ENCODE measurements at places on chromosomes 1 and 21.

GRCh38 chr21:20459838-20460237, 538.4 kb upstream of the NCAM2 start:
- DNase-seq, result peak; percentile 25

DNA sequence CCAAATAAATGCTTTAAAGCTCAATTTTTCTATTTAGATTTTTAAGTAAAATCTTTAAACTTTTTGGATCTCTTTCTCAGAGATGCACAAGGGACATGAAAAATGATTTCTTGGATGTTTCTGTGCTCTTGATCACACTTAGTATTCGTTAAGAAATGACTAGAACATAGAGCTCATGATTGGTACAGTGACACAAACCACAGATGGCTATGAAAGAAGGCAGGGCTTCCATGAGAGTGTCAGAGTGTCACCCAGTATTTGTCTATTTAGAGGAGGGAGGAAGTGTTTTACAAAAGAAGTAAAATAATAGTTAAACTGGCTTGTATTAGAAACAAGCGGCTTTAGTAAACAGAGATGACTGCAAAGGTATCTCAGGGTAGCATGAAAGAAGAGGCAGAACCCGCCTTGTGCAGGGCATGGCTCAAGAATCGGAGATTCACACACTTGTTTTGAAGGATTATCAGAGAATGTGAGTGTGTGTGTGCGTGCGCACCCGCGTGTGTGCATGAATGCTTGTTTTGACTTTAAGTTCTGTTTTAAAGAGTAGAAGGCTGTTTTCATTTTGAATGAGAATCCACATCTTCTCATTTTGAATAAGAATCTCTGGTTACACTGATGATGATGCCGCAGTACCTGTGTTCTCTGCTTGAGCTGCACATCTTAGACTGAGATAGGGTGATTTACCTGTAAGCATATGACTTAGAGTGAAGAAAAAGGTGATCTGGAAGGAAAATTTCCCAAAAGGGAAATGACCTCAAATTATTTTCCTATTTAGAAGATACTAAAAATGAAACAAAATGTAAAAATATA, 82.1 kb downstream of the VPS26C start:
- no peak for DNase-seq

GRCh38 chr1:24315391-24315790, 3.8 kb upstream of the GRHL3 start:
- DNase-seq, result no peak

GRCh38 chr1:32680642-32681041, 21.9 kb downstream of the SYNC start:
- no peak for DNase-seq

- no peak for DNase-seq
Observed at GRCh38 chr1:233406994-233407631, 79.6 kb downstream of the MAP3K21 start.

GRCh38 chr1:220696863-220697231, 6.7 kb downstream of the C1orf115 start:
- peak; percentile 45 for DNase-seq

- no peak for DNase-seq
Observed at GRCh38 chr1:77179632-77180031, 39.6 kb downstream of the PIGK start.

GRCh38 chr1:19062258-19063029, 106.0 kb upstream of the IFFO2 start:
- peak; percentile 21 for DNase-seq

GRCh38 chr1:180421614-180422013, 80.8 kb downstream of the ACBD6 start:
- no peak for DNase-seq

DNA sequence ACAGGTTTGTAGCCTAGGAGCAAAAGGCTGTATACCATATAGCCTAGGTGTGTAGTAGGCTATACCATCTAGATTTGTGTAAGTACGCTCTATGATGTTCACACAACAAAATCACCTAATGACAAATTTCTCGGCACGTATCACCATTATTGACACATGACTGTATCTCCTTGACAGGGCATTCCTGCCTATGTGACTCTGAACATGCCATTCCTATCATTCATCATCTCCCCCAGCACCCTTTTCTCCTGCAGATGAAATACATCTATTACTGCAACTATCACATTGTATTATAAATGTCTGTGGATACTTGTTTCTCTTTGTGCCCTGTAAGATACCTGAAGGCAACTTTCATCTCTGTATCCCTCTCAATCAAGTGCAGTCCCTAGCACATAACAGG, 29.9 kb downstream of the TP53BP2 start:
- DNase-seq, result no peak

DNA sequence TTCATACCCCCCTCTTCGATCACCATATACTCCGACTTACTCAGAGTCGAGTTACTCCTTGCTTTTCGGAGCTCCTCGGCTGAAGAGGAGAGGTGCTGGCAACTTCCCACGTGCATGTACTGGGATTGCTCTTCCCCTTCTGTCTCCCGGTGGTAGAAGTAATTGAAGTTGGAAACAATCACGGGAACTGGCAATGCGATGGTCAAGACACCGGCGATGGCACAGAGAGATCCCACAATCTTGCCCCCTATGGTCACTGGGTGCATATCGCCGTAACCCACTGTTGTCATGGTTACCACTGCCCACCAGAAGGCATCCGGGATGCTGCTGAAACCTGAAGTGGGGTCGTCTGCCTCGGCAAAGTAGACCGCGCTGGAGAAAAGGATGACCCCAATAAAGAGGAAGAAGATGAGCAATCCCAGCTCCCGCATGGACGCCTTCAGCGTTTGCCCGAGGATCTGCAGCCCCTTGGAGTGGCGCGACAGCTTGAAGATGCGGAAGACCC, 1.5 kb downstream of the KCNA3 start:
- no peak for DNase-seq

DNA sequence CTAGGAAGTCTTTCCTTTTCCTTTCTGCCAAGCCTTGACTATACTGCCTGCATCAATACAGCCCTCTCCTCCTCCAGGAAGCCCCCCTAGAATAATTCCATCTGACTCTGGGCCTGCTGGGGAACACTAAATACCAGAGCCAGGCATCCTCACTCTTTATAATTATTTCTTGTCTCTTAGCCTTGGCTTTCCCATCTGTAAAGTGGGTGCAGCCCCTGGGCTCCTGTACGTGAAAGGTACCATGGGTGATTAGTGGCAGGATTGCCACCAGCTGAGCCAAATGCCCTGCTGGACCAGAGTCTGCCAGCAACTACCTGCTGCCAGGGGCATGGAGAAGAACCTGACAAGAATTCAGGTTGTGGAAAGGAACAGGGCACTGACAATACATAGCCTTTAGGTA, 58.7 kb downstream of the LGR6 start:
- DNase-seq, result no peak

GRCh38 chr1:228152918-228153258, 3.2 kb downstream of the GJC2 start:
- no peak for DNase-seq

- peak; percentile 88 for DNase-seq
Observed at GRCh38 chr1:7552402-7552801, 218.7 kb upstream of the VAMP3 start.

DNA sequence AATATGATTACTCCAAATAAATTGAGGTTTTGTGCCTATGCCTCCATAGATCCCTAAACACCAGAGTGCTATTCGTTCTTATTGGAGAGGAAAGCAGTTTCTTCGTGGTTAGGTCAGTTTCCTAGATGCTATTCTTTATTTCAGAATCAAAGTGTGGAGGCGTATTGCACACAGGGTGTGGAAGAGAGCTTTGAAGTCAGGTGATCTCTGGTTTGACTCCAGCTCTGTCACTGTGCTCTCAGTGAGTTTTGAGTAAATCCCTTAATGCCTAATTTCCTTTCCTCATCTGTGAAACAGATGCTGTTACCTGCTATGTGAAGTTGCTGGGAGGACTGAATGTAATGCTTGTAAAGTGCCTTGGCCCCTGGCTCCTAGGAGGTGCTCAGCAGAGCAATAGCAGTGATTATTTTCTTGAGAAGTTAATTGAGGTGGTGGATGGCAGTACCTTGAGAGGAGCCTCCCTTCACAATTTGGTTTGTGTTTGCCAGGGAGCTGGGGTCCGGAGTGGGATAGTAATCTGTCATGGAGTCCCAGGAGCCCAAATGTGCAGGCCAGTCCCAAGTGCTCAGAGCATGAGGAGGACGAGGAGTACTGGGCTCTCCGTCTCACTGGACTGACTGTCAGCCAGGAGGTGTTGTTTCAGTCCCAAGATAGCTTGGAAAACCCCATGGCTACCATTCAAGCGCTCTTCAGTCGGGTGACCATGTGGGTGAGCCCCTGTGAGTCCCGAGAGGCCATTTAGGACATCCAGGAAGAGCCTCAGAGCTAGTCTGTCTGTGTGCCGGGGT, 14.9 kb downstream of the NTPCR start:
- DNase-seq, result no peak

GRCh38 chr1:56788588-56788987, 30.6 kb downstream of the FYB2 start:
- DNase-seq, result peak; percentile 88

GRCh38 chr1:42941640-42942330, 16.9 kb downstream of the SLC2A1 start:
- peak; percentile 71 for DNase-seq

- no peak for DNase-seq
Observed at GRCh38 chr1:107935396-107936064, 29.4 kb downstream of the VAV3 start.

DNA sequence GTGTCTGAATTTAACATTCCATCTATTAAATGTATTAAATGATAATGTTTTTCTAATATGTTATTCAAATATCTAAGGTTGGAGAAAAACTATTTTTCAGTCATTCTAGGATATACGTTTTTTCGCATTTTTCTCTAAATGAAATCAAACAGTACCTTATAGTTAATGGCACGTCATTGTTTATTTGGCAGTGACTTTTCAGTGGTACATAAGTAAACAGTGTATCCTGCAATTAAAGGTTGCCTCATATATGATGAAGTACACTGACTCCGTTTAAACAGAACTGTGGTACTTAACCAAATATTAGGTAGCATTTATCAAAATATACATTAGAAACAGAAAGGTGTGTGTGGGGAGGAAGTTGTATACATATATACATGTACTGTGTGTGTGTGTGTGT, 79.2 kb downstream of the EPS15 start:
- no peak for DNase-seq

- DNase-seq, result no peak
Observed at GRCh38 chr1:83802023-83802422, 196.9 kb downstream of the TTLL7 start.

DNA sequence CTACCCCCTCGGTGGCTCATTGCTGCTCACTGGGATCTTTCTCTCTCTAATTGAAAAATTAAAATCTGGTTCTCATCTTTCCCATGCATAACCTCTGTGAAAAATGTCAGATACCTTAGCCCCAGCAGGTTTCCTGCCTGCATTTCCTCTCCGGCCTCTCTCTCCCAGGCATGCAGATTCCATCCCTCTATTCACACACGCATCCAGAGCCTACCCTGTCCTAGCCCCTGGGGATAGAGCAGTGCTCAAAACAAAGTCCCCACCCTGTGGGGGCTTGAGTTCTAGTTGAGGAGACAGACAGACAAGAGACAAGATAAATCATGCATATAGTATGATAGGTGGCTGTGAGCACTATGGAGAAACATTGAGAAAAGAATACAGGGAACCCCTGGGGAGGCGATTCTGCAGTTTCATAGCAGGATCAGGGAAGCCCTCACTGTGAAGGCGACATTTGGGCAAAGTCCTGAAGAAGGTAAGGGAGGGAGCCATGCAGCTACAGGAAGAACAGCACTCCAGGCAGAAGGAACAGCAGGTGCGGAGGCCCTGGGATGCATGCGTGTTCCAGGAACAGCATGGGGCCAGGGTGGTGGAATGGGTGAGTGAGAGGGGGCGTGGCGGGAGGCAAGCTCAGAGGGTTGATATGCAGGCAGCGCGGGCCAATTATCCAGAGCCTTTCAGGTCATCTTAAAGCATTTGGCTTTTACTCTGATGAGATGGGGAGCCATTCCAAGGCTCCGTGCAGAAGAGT, 3.5 kb upstream of the BSND start:
- DNase-seq, result peak; percentile 80

- DNase-seq, result no peak
Observed at GRCh38 chr1:50705699-50706098, 254.4 kb downstream of the FAF1 start.

GRCh38 chr1:30329802-30330557, 393.4 kb downstream of the MATN1 start:
- no peak for DNase-seq

GRCh38 chr1:47209725-47210325, 20.0 kb upstream of the PDZK1IP1 start:
- peak; percentile 66 for DNase-seq

GRCh38 chr1:108671143-108671542, 10.2 kb upstream of the HENMT1 start:
- no peak for DNase-seq

DNA sequence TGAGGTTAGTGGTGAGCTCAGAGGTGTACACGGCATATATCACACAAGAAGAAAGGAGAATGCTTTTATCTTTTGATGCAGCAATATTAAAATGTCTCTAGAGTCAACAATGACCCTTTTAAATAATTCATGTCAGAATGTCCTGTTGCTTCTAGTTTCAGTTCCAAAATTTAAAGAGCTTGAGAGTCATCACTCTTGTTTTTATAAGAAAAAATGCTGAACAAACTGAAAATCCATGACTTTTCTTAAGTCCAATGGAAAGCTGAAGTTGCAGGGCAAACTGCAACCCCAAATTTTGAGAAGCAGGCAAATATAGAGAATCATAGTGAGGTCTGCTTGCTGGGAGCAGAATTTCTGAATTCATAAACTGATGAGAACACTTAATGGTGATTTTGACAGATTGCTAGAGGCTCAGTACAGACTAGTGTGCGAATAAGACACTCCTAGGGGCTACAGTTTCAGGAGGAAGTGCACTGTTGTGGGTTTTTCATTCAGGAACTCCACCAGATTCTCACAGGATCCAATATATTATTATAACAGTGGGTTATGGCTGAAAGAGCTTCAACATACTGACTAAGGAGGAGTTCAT, 135.1 kb downstream of the CLIC6 start:
- DNase-seq, result no peak

DNA sequence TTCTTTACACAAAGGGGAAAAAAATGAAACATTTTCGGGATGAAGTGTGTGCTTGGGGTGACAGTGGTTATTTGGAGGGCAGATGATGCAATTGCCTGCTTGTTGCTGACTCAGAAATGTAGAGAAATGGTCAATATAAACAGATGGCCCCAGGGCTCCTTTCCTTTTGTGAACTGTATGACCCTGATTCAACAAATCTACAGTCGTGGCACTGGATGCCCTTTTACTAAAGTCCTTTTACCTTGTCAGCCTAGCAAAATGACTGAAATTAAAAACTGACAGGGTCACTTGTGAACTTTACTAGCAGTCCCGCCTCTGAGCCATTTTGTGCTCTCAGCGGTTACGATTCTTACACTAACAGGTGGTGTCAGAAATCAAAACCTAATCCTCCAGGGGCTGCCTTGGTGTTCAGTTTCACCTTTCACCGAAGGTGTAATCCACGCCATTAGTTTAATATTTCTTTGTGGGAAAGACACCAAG, 49.8 kb downstream of the GREM2 start:
- DNase-seq, result peak; percentile 55

Measured in DMS53 (cell line).